ENCODE measurements at places on chromosomes 1 and 21. TPM values are rescaled to one million over a fixed set of nuclear protein-coding genes. Genes with fewer than 3 reads are reported as not detected.

GRCh38 chr1:48524892-48525467 is 53.0 kb upstream of the SPATA6 start:
- H3K27ac ChIP-seq = no peak overlapping the region
- H3K4me3 ChIP-seq = no peak overlapping the region
- H3K4me1 ChIP-seq = no peaks in the 10 kb centered on the region

DNA sequence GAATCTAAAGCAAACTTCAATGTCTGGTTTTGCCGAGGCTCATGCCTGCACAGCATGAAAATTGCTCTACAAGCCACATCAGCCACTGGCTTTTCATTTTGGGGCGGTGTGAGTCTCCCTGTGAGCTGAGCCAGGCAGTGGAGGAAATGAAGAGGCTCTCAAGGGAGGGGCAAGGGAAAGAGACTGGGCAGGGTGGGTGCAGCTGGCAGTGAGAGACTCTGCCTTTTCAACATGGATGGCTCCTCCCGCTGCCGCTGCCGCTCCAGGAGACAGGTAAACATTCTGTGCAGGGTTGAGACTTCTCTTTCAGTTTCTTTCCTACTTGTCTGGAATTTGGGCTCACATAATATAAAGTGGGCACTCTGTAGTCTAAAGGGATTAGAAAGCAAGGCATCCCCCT is 11.3 kb upstream of the CTSE start:
- H3K4me1 ChIP-seq = no peaks in the 10 kb centered on the region
- no peaks in the 10 kb centered on the region for H3K27me3 ChIP-seq
- DNase-seq = no peak
- H3K36me3 ChIP-seq = no peaks in the 10 kb centered on the region
- no peak overlapping the region for H3K27ac ChIP-seq

- H3K4me1 ChIP-seq = peaks cover 4% of the 10 kb centered on the region
- H3K27me3 ChIP-seq = no peaks in the 10 kb centered on the region
- H3K27ac ChIP-seq = no peak overlapping the region
- no peaks in the 10 kb centered on the region for H3K36me3 ChIP-seq
Measured at GRCh38 chr1:167054946-167055630, 35.1 kb downstream of the GPA33 start.

GRCh38 chr1:232915212-232915611 is 35.2 kb upstream of the NTPCR start:
- DNase-seq = no peak
- no peak overlapping the region for H3K27ac ChIP-seq
- no peaks in the 10 kb centered on the region for H3K36me3 ChIP-seq
- no peaks in the 10 kb centered on the region for H3K27me3 ChIP-seq
- H3K4me3 ChIP-seq = no peak overlapping the region
- H3K4me1 ChIP-seq = peaks cover 6% of the 10 kb centered on the region

DNA sequence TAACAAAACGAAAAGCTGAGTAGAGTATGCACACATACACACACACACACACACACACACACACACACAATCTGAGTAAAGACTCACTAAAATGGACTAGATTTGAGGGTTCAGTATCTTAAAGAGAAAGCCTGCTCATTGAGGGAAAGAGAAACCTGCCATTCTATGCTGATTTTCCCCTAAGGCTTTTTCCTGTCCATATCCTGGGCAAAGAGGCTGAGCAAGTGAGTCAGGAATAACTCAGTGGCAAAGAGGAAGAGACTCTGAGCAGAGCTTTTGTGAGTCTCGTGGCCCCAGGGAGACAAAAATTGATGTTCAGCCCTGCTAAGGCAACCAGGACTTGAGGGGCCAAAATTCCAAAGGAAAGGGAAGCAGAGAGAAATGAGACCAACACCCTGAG is 37.3 kb upstream of the RUNX1 start:
- no peak overlapping the region for H3K4me3 ChIP-seq
- H3K4me1 ChIP-seq = no peaks in the 10 kb centered on the region
- DNase-seq = no peak
- H3K27me3 ChIP-seq = no peaks in the 10 kb centered on the region
- no peak overlapping the region for H3K27ac ChIP-seq

GRCh38 chr21:27590271-27590670 is 623.4 kb upstream of the ADAMTS5 start:
- DNase-seq = no peak
- H3K4me3 ChIP-seq = no peak overlapping the region
- no peaks in the 10 kb centered on the region for H3K36me3 ChIP-seq
- H3K27ac ChIP-seq = no peak overlapping the region

DNA sequence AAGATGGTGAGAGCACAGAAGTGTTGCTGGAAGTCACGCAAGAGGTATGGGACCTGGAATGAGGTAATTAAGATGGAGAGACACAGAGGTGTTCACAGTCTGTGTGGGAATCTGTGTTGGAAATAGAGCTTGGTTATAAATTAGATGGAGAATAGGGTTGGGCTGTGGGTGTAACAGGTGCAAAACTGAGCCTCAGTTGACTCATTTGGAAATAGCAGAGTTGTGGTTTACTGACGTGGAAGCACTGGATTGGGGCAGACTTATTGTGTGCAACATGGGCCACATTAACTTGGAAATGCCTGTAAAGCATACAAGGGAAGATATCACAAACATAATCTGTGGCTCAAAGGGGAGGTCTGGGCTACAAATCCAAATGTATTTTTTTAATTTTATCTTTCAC is 13.0 kb downstream of the CAMSAP2 start:
- H3K27ac ChIP-seq = no peak overlapping the region
- H3K27me3 ChIP-seq = no peaks in the 10 kb centered on the region
- H3K4me3 ChIP-seq = no peak overlapping the region
- DNase-seq = no peak
- no peaks in the 10 kb centered on the region for H3K4me1 ChIP-seq
- H3K36me3 ChIP-seq = no peaks in the 10 kb centered on the region

DNA sequence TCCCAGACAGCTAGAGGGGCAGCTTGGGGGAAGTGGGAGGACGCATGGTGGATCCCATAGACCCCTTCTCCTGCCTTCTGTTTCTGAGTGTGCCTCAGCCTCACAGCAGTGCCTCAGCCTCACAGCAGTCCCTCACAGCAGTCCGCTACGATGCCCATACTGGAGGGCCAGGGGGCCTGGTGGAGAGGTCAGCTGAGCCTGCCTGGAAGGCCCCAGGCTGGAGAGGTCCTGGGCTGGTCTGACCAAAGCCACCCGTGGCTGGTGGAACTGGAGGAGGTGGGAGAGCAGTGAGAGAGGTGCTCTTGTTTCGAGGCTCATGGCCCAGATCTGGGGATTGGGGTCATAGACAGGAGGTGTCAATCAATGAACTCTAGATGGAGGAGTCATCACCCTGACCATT is 16.0 kb upstream of the RSPO1 start:
- DNase-seq = no peak
- H3K27ac ChIP-seq = no peak overlapping the region
- no peaks in the 10 kb centered on the region for H3K36me3 ChIP-seq
- H3K27me3 ChIP-seq = peaks cover 5% of the 10 kb centered on the region

- no peak overlapping the region for H3K27ac ChIP-seq
- no peak overlapping the region for H3K4me3 ChIP-seq
- H3K27me3 ChIP-seq = no peaks in the 10 kb centered on the region
- peaks cover 5% of the 10 kb centered on the region for H3K36me3 ChIP-seq
Measured at GRCh38 chr21:46391773-46392172, 66.9 kb upstream of the DIP2A start.

DNA sequence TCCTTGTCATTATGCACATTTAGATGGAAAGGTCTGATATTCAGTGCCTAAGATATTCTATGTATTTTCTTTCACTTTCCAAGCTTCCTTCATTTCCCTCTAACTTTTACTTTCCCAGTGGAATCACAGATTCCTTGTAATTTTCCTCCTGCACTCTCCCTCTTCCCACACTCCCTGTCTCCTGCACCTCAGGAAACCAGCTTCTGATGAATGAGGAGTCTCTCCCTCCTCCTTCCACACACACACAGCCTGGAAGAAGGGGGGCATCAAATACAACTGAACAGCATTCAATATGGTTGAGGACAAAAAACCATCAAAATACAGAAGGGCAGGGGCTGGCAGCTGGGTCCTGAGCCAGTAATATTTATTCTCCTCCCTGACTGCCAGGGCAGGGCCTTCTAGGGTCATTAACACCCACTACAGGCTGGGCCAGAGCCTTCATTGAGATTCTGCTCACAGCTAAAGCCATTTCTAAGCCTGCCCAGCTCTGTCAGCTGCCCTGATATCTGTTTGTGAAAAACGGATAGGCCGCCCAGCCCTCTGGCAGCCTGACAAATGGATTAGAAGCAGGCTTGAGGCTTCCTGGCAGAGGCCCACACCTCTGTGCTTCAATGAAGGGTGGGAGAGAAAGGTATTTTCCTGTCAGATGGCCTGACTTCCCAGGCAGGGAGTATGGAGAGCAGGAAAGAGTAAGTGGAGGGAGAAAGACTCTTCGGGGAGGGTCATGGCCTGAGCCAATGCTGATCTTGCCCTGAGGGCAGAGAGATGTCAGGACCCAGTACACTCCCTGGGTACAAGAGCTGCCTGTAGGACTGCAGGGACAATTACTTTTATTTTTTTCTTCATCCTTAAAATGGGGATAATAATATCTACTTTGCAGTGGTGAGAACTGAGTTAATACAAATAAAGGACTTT is 138.9 kb upstream of the SPATA6 start:
- no peak overlapping the region for H3K27ac ChIP-seq
- peaks cover 3% of the 10 kb centered on the region for H3K27me3 ChIP-seq
- no peak for DNase-seq
- H3K36me3 ChIP-seq = no peaks in the 10 kb centered on the region
- no peak overlapping the region for H3K4me3 ChIP-seq

DNA sequence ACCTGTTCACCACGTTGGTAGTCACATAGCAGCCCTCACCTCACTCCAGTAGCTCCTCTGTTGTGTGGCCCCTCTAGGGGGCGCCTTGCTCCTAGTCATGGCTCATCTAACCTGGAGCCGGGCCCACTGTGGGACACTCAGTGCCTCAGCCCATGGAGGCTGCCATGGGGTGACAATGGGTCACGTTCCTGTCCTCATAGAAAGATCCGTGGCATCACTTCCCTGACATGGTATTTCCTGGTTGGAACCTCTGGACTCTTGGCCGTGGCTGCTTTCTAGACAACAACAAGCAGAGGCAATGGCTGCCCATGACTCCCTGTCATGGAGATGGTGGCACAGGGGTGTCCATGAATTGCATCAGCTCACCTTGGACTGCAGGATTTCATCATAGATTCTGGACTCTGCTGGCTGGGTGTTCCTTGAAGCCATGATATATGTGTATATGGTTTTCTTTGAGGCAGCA is 27.5 kb upstream of the SLAMF6 start:
- no peaks in the 10 kb centered on the region for H3K27me3 ChIP-seq
- peaks cover 6% of the 10 kb centered on the region for H3K4me1 ChIP-seq
- H3K36me3 ChIP-seq = peaks cover 57% of the 10 kb centered on the region
- H3K27ac ChIP-seq = no peak overlapping the region
- peak; percentile 77 for DNase-seq
- H3K4me3 ChIP-seq = no peak overlapping the region

DNA sequence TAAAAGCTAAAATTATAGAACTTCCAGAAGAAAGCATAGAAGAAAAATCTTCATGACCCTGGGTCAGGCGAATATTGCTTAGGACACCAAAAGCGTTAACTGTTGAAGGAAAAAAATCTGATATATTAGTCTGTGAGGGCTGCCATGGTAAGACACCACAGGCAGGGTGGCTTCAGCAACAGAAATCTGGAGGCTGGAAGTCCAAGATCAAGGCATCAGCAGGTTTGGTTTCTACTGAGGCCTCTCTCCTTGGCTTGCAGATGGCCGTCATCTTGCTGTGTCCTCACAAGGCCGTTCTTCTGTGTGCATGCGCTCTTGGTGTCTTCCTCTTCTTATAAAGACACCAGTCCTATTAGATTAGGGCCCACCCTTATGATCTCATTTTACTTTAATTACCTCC is 14.5 kb downstream of the IFNLR1 start:
- no peak overlapping the region for H3K27ac ChIP-seq
- no peaks in the 10 kb centered on the region for H3K36me3 ChIP-seq
- no peak overlapping the region for H3K4me3 ChIP-seq
- H3K4me1 ChIP-seq = no peaks in the 10 kb centered on the region
- DNase-seq = no peak

- H3K27ac ChIP-seq = no peak overlapping the region
- DNase-seq = no peak
- peaks cover 5% of the 10 kb centered on the region for H3K4me1 ChIP-seq
- H3K27me3 ChIP-seq = no peaks in the 10 kb centered on the region
Measured at GRCh38 chr1:16296643-16297042, 55.6 kb downstream of the FBXO42 start.

DNA sequence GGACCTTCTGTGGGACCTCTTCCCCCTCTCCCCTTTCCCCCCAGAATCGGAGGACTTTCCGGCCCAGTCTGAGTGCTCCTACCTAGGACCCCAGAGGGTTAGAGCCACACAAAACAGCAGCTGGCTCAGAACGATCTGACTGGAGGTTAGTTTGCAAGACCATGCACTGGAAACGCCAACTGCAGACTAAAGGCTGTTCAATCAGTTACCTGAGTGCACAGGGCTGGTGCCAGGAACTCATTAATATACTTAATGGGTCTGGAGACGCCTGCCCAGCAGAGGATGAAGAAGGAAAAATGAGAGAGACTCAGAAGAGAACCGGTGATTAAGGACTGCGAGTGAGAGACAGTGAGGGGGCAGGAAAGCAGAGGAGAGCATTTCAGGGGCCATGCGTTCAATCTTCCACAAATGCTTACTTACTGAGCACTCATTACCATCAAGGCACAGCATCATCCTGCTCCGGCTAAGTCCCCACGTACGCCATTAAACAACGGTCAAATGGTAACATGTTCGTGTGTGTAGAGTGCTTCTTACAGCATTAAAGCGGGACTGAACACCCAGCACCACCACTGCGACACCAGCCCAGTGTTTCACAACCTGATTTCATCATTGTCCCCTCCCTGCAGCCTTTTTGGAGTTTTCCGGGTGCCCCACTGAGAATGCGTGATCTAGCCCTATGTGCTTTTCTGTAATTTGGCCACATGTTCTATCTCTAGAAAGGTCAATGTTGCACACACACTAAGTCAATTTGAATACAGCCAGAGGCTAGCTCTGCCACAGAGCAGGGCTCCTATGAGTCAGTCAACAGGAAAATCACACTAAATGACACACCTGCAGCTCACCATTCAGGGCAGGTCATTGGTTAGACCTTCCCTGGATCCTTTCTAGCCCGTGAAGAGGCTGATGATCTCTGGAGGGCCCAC is 7.6 kb downstream of the ENO1 start:
- peaks cover 48% of the 10 kb centered on the region for H3K4me1 ChIP-seq
- no peak for DNase-seq
- peaks cover 88% of the 10 kb centered on the region for H3K36me3 ChIP-seq
- no peak overlapping the region for H3K27ac ChIP-seq
- H3K4me3 ChIP-seq = no peak overlapping the region
- H3K27me3 ChIP-seq = no peaks in the 10 kb centered on the region

Gene OR2AK2
- total RNA-seq = not detected

Gene OR2M3
- total RNA-seq = not detected

Gene LAMTOR5
- 157 TPM for total RNA-seq

Gene RAB7B
- 0.48 TPM for total RNA-seq

Gene USH2A
- total RNA-seq = not detected

Gene TAS1R1
- not detected for total RNA-seq
